Hindlimb muscle (tissue), 1 donor: ENCODE measurements at places on chromosomes 2 and 18. TPM values are rescaled to one million over a fixed set of nuclear protein-coding genes. Genes with fewer than 3 reads are reported as not detected.

SLC9A4 gene
- polyA plus RNA-seq, result not detected

ADCYAP1 gene
- polyA plus RNA-seq, result 0.09 TPM

COBLL1 gene
- 7.3 TPM for polyA plus RNA-seq

PID1 gene
- polyA plus RNA-seq, result 16.6 TPM

CRYBA2 gene
- polyA plus RNA-seq, result not detected

TMEM178A gene
- 15.2 TPM for polyA plus RNA-seq

MAPRE3 gene
- 41.2 TPM for polyA plus RNA-seq

LPIN2 gene
- 11.7 TPM for polyA plus RNA-seq

MC4R gene
- polyA plus RNA-seq, result 0.45 TPM
